ENCODE measurements at places on chromosomes 7 and 10. TPM values are rescaled to one million over a fixed set of nuclear protein-coding genes. Genes with fewer than 3 reads are reported as not detected.

AKR1D1 gene
- total RNA-seq, result not detected

OR2A12 gene
- not detected for total RNA-seq

EGR2 gene
- total RNA-seq, result 68.2 TPM

TAF3 gene
- total RNA-seq, result 12.2 TPM

DNA sequence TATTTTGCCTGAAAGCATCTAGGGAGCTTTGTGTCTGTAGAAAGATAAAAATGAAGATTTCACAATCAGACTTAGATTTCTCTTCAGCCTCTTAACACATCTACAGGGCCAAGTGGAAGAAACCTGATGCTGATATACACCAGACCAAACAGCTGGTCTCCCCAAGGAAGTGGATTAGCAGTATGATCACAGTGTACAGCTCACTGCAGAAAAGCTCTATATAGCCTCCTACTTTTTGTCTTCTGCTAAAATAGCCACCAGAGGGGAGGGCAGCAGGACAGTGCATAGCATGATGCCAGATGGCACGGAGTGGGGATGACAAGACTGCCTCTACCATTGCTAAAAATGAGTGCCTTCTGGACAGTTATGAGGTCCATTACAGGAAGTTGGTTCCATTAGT, 16.0 kb downstream of the FAM13C start:
- H3K4me3 ChIP-seq, result no peak overlapping the region
- H3K4me1 ChIP-seq, result no peaks in the 10 kb centered on the region
- H3K27me3 ChIP-seq, result no peaks in the 10 kb centered on the region

DNA sequence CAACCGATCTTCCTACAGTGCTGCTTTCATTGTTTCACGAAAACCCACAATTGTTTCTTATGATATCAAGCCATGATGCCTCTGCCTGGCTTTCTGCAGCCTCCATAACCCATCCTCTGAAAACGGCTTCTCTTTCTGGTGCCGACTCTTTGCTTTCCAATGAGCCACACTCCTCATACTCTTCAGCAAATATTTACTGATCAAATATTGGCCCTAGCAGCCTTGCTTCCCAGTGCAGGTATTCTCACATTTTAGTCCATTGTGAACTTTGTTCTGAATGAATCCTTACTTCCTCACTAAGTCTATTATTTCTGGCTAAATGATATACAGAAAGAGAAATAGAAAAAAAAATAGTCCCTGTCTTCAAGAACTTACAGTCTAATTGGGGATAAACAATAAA, 35.5 kb downstream of the LAMB1 start:
- no peaks in the 10 kb centered on the region for H3K4me1 ChIP-seq
- no peaks in the 10 kb centered on the region for H3K36me3 ChIP-seq
- H3K27me3 ChIP-seq, result peaks cover 2% of the 10 kb centered on the region
- no peak overlapping the region for H3K4me3 ChIP-seq
- H3K27ac ChIP-seq, result no peak overlapping the region
- DNase-seq, result no peak

DNA sequence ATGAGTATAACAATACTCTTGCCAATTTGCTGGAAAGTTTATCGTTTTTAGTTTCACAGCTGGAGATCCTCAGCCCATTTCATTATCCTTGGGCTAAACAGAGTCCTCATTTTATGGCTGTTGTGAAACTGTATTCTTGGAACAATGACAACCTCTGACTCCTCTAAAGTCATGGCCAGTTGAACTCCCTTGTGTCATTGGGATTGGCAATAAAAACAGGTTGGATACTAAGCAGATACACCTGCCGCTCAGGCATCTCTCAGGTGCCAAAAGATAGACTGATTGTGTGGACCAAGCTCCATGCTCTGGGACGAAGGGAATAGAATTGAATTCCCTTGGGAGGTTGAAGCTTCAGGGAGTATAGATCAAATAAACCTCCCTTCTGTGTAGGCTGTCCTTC, 182.2 kb downstream of the WDR11 start:
- no peak for DNase-seq
- H3K4me3 ChIP-seq, result no peak overlapping the region
- no peak overlapping the region for H3K27ac ChIP-seq

GRCh38 chr7:138328215-138328614, 131.8 kb upstream of the TRIM24 start:
- H3K4me1 ChIP-seq, result no peaks in the 10 kb centered on the region
- peaks cover 4% of the 10 kb centered on the region for H3K36me3 ChIP-seq
- H3K4me3 ChIP-seq, result no peak overlapping the region
- H3K27me3 ChIP-seq, result peaks cover 2% of the 10 kb centered on the region
- H3K27ac ChIP-seq, result no peak overlapping the region

GRCh38 chr10:100715445-100716385, 29.7 kb upstream of the PAX2 start:
- no peaks in the 10 kb centered on the region for H3K36me3 ChIP-seq
- no peak overlapping the region for H3K27ac ChIP-seq
- peaks cover 67% of the 10 kb centered on the region for H3K27me3 ChIP-seq
- DNase-seq, result no peak
- H3K4me1 ChIP-seq, result peaks cover 8% of the 10 kb centered on the region

DNA sequence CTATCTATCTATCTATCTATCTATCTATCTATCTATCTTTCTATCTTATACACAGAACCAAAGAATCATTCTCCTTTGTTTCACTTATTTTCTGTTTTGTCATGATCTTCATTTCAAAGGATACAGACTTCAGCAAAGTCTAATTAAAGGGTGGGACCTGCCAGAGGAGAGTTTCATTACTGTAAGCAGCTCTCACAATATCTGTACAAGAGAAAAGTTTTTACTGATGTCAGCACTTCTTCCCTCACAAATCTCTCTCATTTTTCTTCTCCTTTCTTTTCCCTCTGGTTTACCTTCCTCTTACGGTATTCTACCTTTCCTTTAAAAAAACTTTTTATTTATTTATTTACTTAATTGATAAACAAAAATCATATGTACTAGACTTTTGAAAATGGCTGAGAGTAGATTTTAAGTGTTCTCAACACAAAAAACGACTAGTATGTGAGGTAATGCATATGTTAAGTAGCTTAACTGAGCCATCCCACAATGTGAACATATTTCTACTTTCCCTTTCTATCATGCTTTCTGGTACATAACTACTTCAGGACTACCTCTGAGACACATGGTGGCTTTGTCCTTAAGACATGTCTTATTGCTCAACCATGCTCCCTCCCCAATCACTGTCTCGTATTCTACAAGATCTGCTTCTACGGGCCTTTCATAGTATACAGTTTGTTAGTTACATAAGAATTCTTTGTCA, 699.3 kb downstream of the PHTF2 start:
- H3K4me3 ChIP-seq, result no peak overlapping the region
- H3K27ac ChIP-seq, result no peak overlapping the region
- no peaks in the 10 kb centered on the region for H3K4me1 ChIP-seq
- H3K36me3 ChIP-seq, result no peaks in the 10 kb centered on the region
- no peaks in the 10 kb centered on the region for H3K27me3 ChIP-seq
- no peak for DNase-seq

- H3K4me3 ChIP-seq, result no peak overlapping the region
- H3K36me3 ChIP-seq, result peaks cover 28% of the 10 kb centered on the region
- peak; percentile 58 for DNase-seq
- no peaks in the 10 kb centered on the region for H3K27me3 ChIP-seq
- no peaks in the 10 kb centered on the region for H3K4me1 ChIP-seq
Observed at GRCh38 chr7:2209146-2209960, 23.4 kb downstream of the MAD1L1 start.

DNA sequence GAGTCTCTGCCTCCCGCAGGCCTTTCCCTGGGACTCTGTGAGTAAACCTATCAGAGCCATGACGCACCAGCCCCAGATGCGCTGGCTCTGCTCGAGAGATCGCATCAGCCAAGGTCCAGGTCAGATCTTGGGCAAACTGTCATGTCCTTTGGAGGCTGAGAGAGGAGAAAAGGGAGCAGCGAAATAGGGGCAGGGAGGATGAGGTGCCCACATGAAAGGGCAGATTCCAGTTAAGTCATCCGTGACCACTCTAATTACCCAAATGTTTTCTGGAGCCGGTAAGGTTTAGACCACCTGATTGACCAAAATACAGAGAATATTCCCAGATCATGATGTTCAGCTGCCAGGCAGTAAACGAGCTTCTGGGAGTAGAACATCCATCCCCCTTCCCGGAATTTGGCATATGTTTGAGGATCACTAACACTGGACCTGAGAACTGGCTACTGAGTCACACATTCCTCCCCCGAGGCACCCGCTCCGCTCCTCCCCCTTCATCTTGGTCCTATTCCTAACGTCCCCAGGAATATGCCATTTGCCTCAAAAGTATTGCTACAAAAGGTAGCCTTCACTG, 88.0 kb downstream of the FGFR2 start:
- DNase-seq, result no peak
- peaks cover 5% of the 10 kb centered on the region for H3K4me1 ChIP-seq
- no peak overlapping the region for H3K4me3 ChIP-seq
- peaks cover 2% of the 10 kb centered on the region for H3K27me3 ChIP-seq
- H3K36me3 ChIP-seq, result no peaks in the 10 kb centered on the region
- no peak overlapping the region for H3K27ac ChIP-seq

DNA sequence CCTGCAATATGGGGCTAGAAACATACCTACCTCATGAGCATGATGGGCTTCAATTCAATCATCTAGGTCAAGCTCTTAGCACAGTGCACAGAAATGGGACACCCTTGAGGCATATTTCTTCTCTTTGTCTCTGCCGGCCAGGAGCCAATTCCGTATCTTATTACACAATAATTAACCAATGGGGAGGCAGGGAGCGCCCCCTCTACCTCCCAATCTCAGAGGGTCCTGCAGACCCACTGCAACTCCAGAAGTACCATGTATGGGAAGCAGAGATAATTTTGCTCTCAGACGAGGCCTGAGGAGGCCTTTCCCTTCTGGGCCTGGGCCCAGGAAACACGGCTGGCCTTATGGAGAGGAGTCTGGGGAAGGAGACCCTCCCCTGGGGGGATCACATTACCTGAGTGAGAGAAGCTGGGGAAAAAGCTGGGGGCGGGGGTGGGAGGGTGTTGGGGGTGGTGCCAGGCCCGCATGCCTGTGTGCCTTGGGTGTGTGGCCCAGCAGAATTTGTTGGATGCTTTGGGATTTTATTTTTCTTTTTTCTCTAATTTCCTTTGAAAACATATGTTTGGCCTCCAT, 155.5 kb downstream of the UBE2H start:
- H3K27ac ChIP-seq, result no peak overlapping the region
- H3K36me3 ChIP-seq, result no peaks in the 10 kb centered on the region
- H3K4me1 ChIP-seq, result no peaks in the 10 kb centered on the region
- H3K4me3 ChIP-seq, result no peak overlapping the region
- DNase-seq, result no peak

- H3K36me3 ChIP-seq, result no peaks in the 10 kb centered on the region
- peaks cover 2% of the 10 kb centered on the region for H3K27me3 ChIP-seq
- H3K27ac ChIP-seq, result no peak overlapping the region
- H3K4me3 ChIP-seq, result no peak overlapping the region
- DNase-seq, result no peak
Observed at GRCh38 chr7:157521752-157522151, 184.9 kb downstream of the DNAJB6 start.

DNA sequence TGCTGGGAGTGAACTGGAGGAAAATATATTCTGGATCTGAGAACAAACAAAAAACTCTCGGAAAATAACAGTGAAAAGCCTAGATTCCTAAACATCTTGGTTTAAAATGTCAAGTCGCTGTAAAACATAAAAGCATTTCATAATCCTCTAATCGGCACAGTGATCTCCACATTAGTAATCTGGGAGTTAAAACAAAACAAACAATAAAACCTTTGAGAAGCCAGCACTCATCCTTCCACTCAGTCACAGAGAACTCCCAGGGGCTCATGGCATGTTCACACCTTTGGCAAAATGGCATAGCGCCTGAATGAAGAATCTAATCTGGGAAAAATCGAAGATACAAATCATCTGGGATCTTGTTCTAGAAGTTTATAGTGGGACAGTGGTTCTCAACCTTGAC, 24.1 kb upstream of the HPS1 start:
- H3K4me1 ChIP-seq, result peaks cover 8% of the 10 kb centered on the region
- peaks cover 2% of the 10 kb centered on the region for H3K27me3 ChIP-seq
- no peak overlapping the region for H3K4me3 ChIP-seq
- no peaks in the 10 kb centered on the region for H3K36me3 ChIP-seq
- DNase-seq, result no peak
- no peak overlapping the region for H3K27ac ChIP-seq

DNA sequence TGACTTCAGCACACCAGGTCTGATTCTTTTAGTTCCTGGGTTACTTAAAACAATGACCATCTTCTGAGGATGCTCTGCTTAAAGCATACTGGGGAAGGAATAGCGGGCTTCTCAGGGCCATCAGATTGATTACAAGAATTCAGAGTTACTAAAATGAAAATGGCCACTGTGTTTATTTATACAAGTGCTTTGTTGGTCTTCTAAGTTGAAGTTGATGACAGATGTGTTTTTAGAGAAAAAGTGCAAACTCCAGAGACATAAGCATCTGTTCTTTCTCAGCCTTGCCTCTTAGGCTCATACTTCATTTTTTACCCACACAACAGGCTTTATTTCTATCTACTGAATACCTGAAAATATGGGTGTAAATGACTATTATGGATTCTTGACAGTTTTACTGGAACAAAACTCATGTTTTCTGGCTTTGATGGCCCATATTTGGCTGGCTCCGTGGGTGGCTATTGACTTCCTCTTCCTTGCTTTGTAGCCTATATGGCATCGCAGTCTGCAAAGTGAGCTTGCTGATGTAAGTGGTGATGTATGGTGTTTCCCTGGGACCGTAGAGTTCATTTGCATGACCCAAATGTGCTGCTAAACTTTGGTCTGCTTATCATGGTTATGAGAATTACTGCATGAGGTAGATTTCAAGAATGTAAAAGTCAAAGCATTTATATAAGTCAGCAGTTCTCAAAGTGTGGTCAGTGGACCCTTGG, 121.3 kb downstream of the BMPER start:
- H3K27me3 ChIP-seq, result peaks cover 3% of the 10 kb centered on the region
- no peaks in the 10 kb centered on the region for H3K4me1 ChIP-seq
- H3K36me3 ChIP-seq, result no peaks in the 10 kb centered on the region
- no peak overlapping the region for H3K4me3 ChIP-seq
- H3K27ac ChIP-seq, result no peak overlapping the region

DNA sequence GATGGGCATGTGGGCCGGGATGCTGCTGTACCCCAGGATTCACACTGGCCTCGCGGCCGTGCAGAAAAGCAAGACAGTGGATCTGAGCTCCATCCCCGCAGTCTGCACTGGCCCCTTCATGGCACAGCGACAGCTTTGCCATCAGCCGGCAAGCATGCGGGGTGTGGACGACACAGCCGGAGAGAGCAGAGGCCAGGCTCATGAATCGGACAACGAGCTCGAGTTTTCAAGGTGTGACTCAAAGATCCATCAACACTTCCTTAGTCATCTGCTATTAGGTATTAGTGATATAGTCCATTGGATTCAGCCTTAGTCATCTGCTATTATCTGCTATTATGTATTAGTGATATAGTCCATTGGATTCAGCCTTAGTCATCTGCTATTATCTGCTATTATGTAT, 254.7 kb downstream of the KLF6 start:
- no peak for DNase-seq
- H3K27ac ChIP-seq, result no peak overlapping the region
- no peaks in the 10 kb centered on the region for H3K27me3 ChIP-seq
- no peaks in the 10 kb centered on the region for H3K4me1 ChIP-seq

- no peaks in the 10 kb centered on the region for H3K27me3 ChIP-seq
- peaks cover 88% of the 10 kb centered on the region for H3K4me1 ChIP-seq
- H3K36me3 ChIP-seq, result no peaks in the 10 kb centered on the region
Observed at GRCh38 chr10:22681783-22682183, 32.6 kb downstream of the PIP4K2A start.
